ENCODE measurements at places on chromosomes 12 and 14.
A peak's percentile ranks its signal among the peaks of the same experiment; 100 is the strongest.

DNA sequence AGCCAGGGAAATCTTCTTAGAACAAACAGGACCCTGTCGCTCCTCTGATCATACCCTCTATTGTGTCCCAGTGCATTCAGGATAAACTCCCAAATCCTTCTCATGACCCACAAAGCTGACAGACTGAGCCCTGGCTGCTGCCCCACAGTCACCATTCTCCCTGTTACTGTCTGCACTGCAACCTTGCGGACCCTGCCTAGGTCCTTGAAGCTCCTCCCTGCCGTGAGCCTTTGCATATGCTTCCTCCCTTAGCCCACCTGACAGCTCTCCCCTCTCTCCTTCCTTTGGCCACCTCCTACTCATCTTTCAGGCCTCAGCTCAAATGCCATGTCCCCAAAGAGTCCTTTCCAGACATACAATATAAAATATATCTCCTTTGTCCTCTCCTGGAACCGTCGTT lies 62.4 kb downstream of the SLC6A12 start:
- DNase-seq: peak; percentile 70

DNA sequence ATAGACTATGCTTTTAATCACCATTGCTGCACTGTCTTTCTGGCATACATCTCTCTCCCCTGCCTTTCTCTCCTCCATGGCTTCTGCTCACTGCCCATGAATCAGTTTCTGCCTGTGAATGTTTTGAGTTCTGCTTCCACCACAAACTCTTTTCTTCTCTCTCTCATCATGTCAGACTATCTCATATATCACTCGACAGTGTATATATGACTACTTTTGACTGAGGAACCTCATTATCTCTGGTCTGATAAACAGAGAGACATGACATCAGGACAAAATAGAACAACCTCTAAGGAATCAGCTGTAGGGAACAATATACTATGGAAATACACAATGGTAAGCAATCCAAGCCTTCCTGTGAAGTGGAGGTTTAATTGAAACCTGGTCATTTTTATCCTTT lies 177.9 kb downstream of the FOXA1 start:
- no peak for DNase-seq

DNA sequence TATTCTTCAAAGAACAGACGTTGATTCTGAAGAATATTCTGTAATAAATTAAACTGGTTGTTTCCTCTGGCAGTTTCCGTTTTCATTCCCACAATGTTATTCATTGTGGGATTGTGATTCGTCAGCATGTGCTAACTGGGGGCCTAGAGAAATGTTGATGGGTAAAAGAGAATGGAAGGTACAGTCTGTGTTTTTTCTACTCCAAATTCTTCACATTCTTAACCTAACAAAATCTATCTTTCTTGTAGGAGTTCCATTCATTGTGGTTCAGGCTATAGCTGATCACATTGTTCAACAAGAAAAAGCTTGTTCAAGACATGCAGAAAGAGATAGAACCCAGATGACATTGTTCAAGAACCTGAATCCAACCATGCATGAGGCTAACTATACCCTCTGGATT lies 5.9 kb downstream of the CD163 start:
- no peak for DNase-seq

DNA sequence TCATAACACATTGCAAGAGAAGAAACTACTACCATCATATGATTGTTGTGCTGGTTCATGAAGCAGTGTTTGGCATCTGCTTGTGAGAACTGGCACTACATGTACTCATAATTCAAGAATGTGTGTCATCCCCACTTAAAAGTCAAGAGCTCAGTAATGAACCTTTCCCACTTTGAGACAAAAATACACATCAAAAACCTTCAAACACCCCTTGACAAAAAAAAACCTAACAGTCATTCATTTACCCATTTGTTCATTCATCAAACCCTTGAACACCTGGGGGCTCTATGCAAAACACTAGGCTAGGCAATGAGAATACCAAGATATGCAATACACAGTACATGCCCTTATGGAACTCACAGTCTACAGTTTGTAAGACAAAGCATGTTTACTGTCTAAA lies 40.0 kb downstream of the KIF21A start:
- no peak for DNase-seq

- peak; percentile 57 for DNase-seq
Observed at GRCh38 chr12:42372154-42372791, 46.3 kb downstream of the PPHLN1 start.

GRCh38 chr14:96229315-96229714 lies 24.7 kb downstream of the BDKRB2 start:
- DNase-seq: no peak

- DNase-seq: no peak
Observed at GRCh38 chr12:102029141-102029540, 32.6 kb downstream of the WASHC3 start.

DNA sequence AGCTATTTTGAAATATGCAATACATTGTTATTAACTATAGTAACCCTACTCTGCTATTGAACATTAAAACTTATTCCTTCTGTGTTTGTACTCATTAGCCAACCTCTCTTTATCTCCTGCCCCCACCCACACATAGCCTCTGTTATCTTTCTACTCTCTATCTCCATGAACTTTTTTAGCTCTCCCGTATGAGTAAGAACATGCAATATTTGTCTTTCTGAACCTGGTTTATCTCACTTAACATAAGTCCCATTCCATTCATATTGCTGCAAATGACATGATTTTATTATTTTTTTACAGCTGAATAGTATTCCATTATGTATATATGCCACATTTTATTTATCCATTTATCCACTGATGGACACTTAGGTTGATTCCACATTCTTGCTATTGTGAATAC lies 79.0 kb upstream of the AMIGO2 start:
- no peak for DNase-seq

- peak; percentile 19 for DNase-seq
Observed at GRCh38 chr12:90959538-90960139, 4.7 kb upstream of the CCER1 start.

GRCh38 chr14:79663453-79663852 lies 547.9 kb downstream of the DIO2 start:
- no peak for DNase-seq
